ENCODE measurements at places on chromosomes 5 and 9.

GRCh38 chr9:2418619-2419018 is 203.0 kb upstream of the VLDLR start:
- peak; percentile 22 for DNase-seq

DNA sequence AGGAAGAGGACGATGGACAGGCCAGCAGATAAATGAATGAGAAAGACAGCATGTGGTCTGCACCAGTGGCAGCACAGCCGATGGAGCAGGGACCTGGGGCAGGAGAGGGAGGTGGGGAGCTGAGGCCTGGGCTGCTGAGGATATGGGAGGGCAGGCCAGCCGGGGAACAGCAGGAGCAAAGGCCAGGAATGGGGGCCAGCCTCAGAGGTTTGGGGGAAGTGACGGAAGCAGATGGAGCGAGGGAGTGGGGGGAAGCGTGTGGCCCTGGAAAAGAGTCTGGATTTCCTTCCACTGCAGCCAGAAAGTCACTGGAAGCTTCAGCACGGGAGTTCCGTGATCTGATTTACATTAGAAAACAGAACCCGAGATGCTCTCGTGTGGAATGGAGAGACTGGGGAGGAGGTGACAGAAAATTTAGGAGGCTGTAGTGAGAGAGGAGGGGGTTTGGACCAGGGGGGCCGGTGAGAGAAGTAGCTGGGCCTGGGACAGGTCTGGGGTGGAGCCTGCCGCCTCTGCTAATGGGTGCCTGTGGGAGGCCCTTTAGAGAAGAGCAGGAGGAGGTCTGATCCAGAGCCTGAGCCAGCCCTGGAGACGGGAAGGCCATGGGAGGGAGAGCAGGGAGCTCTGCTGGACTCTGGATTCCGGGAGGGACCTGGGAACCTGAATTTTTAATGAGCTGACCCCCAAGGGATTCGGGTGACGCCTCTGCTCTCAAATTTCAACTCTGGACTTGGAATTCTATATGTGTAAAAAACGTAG is 65.4 kb downstream of the TSPAN17 start:
- no peak for DNase-seq

- no peak for DNase-seq
Observed at GRCh38 chr5:93158841-93159240, 422.2 kb downstream of the NR2F1-AS1 start.

- no peak for DNase-seq
Observed at GRCh38 chr5:154519359-154519758, 41.3 kb upstream of the HAND1 start.

GRCh38 chr5:175837171-175837699 is 34.1 kb upstream of the CPLX2 start:
- no peak for DNase-seq

DNA sequence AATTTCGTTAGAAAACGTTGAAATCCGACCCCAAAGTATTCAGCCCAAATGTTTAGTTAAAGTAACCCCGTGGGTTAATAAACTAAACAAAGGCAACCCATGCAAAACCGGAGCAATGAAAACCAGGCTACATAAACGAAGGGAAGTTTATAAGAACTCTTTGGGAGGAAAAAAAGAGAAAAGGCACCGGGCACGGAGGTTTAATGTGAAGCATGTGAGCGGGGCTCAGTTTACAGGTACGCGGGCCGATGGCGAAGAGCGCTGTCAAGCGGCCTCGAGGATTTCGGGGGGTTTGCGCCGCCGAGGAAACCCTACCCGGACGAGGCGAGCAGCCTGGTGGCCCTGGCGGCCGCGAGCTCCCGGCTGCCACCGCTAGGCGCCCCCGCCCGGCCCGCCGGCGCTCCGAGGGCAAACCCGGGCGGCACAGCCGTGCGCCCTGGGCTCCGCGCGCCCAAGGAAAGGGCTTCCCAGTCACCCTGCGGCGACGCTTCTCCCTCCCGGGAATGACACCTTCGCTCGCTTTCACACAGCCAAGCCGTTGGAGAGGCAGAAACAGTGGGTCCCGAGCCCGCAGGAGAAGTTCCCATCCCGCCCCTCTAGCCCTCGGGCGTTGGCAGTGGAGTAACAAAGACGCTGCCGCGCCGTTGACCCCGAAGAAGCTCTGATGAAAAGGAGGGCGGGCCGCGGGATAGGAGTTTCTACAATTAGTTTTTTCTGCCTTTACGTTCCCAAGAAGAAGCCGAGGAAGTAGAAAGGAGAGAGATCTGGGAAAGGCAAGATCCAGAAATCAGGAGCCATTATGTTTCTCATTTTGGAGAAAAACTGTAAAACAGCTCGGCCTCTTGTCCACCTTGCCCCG is 126.0 kb downstream of the TMEM174 start:
- DNase-seq, result peak; percentile 17

- peak; percentile 79 for DNase-seq
Observed at GRCh38 chr9:91131433-91131839, 230.3 kb downstream of the AUH start.

DNA sequence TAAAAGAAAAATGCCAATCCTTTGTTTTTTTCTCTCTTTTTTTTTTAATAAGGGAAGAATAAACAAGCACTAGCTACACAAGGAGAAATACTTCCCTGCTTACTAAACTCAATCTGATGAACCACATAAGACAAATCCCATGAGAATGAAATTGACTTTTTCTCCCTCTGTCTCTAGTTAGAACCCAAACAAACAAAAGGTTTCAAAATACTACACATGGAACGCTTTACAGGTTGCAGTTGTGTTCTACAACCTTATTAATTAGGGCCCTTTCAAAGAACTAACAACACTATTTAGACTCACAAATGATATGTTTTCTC is 124.5 kb downstream of the PDE4D start:
- no peak for DNase-seq

- no peak for DNase-seq
Observed at GRCh38 chr9:33860200-33860871, 43.4 kb downstream of the UBE2R2 start.

DNA sequence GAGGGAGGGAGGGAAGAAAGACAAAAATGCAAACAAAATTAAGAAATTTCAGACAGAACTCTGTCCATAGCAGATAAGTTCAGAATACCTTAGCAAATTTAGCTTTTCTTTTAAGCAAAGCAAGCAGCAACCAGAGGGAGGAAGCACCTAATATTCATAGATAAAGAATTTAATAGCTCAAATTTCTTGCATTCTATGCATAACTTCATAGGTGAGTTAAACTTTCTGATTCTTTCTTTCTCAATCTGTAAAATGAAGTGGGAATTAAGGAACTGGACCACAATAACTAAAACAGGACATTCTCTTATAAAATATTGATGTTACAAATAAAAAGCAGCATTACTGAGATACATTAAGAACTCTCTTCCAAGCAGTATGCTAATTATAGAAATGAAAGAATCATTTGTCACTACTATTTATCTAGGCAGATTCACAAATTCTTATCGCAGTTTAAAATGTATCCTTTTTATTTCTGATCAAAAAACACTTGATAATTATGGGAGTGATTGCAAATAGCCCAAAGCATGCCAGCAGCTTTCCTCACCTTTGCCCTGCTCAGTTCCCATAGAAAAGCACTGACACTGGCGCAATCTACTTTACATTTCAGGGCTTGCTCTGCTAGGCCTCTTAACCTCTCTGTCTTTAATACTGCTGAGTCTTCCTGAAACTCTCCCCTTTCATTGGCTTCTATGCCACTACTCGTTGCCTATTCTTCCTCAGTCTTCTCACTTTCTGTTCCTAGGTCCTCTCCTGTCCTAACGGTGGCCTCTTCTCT is 341.8 kb downstream of the PIK3R1 start:
- no peak for DNase-seq

GRCh38 chr9:33180526-33181184 is 13.5 kb upstream of the B4GALT1 start:
- no peak for DNase-seq

GRCh38 chr5:82107267-82107666 is 135.4 kb downstream of the ATG10 start:
- no peak for DNase-seq

DNA sequence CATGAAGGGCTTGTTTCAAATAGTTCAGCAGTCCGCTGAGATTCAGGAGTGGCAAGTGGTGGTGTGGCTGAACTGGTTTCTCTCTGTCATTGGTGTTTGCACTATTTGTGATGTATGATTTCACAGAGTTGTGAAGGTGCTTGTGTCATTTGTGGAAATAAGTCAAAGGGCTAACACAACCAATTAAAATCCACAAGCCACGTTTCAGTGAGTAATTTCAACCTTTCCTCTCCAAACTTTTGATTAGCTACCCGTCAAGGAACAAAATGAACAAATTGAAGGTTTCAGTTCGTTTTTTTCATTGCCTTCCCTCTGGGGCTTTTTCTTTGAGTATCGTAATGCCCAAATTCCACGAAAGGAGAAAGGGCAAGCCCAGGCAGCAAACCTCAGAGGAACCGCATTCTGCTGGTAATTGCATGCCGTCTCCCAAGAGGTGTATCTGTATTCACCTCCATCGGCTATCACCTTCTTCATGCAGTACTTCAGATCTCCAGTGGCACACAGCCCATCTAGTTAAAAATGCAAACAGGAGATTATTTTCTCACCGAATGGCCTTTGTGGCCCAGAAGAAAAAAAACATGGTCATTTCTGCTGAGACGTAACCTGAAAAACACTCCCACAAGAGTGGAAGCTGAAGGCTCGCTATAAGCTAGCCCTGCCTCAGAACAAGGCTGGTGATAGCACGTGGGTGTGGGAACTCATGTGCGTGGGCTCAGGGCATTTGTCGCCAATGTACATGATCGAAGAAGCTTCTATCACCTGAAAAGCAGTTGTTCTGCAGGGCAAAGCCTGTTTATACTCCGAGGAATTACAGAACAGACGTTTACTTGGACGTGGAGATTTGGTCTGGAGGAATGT is 197.1 kb downstream of the NR3C1 start:
- DNase-seq, result no peak

DNA sequence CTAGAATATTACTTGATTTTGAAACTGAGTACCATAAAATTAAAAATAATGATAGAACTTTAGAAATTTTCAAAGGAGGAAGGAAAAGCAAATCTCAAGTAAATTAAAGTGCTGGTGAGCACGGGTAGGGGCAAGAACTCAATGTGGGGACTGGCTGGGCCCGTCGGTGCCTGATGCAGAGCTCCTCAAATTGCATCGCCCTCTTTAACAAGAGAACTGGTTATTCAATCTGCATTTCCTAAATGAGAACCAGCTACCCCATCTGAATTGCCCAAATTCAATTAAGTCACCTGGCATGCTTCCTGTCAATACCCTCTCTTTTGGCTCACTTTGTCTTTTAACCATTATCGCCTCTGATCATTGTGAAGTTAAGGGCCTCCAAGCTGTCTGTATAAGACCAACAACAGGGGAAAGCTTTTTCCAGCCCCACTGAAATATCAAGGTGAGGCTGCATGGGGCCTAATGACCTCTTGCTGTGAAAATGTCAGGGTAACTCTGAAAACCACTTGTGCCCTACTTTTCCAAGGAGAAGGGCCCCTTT is 316.7 kb downstream of the SLIT3 start:
- DNase-seq, result no peak

- DNase-seq, result peak; percentile 77
Observed at GRCh38 chr5:102796498-102796897, 41.4 kb downstream of the PAM start.

- no peak for DNase-seq
Observed at GRCh38 chr9:113372059-113372458, 4.7 kb downstream of the HDHD3 start.

DNA sequence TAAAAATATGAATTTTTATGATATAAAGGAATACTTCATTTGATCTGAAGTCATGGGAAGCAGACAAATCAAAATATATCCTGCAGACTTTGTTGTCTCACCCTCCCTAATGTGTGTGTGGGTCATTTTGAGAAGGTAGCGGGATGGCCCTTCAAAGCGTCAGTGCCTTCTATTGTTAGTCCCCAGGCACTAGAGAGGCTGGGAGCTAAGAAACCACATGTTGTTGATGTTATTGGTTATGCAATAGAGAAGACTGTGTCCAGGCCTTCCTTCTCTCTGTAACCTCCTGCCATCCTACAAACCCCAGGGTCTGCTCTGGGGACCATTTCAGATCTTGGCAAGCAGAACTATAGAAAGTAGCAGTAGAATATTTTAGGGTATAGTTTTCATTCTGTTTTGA is 94.7 kb downstream of the NLN start:
- DNase-seq, result no peak

DNA sequence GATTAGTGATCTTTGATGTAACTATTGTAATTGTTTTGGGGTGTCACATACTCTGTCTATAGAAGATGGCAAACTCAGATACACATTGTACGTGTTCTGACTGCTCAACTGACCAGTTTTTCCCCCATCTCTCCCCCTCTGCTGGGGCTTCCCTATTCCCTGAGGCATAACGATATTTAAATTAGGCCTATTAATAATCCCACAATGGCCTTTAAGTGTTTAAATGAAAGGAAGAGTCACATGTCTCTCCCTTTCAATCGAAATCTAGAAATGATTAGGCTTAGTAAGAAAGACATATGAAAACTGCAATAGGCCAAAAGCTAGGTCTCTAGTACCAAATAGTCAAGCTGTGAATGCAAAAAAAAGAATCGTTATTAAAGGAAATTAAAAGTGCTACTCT is 265.6 kb downstream of the TMEM232 start:
- DNase-seq, result no peak

- no peak for DNase-seq
Observed at GRCh38 chr5:98727686-98728085, 45.8 kb upstream of the RGMB start.

- DNase-seq, result no peak
Observed at GRCh38 chr5:63953217-63953616, 9.0 kb downstream of the HTR1A start.

DNA sequence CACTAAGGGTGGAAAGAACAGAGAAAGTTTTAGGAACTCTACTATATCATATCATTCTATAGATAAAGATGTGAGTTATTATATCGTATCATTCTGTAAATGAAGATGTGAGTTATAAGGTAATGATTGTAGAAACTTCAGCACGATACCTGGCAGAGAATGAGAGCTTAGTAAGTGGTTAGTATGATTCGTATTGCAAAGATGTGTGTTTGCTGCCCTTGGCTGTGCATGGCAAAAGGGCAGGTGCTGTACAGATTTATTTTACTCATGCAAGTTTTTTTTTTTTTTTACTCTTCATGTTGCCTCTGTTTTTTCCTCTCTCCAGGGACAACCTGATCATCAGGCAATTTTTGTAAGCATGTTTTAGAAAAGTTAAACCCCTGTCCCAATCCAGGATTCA is 83.3 kb downstream of the EGFLAM start:
- DNase-seq, result no peak

- no peak for DNase-seq
Observed at GRCh38 chr5:139064613-139065012, 133.6 kb downstream of the SIL1 start.

DNA sequence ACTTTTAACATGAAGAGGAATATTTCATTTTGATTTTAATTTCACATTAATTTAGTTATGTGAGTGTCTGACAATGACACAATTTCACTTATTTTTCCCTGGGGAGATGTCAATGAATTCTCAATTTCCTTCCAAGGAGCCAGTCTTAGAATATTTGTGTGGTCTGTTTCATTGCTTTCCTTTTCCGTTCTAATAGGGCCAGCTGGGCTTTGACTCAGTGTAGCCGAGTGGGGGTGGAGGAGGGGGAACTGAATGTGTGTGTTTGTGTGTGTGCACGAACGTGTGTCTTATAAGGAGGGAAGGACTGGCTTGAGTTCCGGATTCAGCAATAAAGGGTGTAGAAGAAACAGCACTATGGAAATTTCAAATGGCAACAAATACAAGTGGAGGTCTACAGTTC is 100.0 kb downstream of the BASP1 start:
- no peak for DNase-seq
